Stimulated activated CD8-positive, alpha-beta memory T cell treated with anti-CD3 and anti-CD28 coated beads, Interleukin-15, amount 100 ng/mL, for 4 hours (primary cell): ENCODE measurements at places on chromosomes 2 and 18.

DNA sequence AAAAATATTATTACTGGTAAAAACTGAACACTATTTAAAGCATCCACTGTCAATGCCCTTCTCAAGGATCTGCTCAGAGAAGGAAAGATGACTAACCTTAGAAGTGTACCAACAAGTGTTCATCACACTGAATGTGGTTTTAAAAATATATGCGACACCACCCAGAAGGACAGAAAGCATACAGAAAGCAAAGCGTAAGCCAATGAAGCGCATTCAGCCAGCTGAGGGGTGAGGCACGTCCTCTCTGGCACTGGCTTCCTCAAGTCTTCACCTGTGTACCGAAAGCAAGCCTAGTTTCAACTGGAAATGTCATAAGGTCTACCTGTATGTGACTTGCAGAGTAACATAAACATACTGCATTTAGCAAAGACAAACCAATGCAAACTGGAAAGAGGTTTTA, 88.8 kb downstream of the PSMG2 start:
- no peak for DNase-seq

- no peak for DNase-seq
Measured at GRCh38 chr2:172196768-172197431, 94.2 kb upstream of the DLX2 start.

- no peak for DNase-seq
Measured at GRCh38 chr2:149438330-149438960, 108.1 kb downstream of the LYPD6 start.

DNA sequence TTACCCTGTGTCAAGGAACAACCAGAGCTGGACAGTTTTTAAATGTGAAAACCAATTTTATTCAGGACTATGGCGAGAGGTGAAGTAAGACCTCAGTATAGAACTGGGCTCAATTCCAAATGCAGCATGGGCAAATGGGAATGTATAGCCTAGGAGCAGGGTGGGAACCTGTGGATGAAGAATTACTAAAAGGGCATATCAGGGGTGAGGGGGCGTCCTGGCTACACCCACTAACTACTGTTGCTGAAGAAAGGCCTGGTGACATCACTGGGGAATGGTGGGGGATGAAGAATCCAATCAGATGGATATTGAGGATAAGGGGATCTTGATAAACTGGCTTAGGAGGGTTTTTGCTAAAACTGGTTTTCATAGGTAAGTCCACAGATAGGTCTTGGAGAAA, 27.3 kb upstream of the IL37 start:
- no peak for DNase-seq

DNA sequence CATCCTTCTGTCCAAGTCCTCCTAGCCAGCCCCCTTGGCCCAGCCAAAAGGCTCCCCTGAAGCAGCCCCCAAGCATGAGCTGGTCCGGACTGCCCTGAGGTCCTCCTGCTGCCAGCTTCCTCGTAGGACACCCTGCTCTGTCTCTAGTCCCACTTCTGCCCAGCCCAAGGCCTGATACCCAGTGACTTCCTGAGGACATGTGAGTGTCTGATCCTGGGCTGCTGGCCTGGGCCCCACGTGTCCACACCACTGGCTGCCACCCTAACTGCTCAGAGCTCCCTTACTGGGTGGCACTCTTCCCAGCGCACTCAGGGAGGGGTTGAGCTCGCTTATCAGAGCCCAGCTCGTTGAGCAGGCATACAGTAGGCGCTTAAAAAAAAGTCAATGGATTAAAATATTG, 34.4 kb upstream of the PDIA6 start:
- DNase-seq: no peak

DNA sequence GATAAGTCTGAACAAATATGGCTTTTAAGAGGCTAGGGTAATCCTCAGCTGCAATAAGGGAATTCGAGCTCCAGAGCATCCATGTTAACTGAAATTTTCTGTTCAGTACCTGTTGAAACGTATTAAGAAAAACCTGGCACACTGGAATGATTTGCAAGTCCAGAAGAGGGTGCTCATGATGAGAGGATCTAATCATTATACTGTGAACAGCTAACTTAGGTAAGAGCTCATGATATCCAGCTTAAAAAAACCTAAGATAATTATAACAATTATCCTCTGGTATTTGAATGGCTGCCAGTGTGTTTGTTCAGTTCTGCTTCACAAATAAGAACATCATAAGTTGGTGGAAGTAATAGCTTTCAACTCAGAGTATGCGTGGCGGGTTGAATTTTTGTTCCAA, 1118.3 kb upstream of the DDX18 start:
- no peak for DNase-seq

DNA sequence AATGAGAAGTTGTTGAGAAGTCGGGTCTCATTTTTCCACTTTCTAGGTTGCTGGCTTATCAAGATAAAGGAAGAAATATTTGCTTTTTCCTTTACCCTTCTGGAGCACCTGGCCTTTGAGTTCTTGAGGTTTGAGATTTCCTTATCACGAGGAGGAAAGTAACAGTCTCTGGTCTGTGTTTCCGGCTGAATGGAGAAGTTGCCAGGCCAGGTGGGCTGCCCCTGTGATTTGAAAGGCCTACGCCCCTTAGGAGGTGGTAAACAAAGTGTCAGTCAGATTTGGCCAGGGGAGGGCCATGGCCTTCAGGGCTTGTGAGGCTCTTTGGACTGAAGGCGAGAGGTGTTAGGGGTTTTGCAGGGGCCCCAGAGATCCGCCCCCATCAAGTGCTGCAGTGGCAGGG, 156.7 kb upstream of the HAAO start:
- DNase-seq: no peak

- no peak for DNase-seq
Measured at GRCh38 chr2:158994920-158995676, 26.7 kb downstream of the TANC1 start.

DNA sequence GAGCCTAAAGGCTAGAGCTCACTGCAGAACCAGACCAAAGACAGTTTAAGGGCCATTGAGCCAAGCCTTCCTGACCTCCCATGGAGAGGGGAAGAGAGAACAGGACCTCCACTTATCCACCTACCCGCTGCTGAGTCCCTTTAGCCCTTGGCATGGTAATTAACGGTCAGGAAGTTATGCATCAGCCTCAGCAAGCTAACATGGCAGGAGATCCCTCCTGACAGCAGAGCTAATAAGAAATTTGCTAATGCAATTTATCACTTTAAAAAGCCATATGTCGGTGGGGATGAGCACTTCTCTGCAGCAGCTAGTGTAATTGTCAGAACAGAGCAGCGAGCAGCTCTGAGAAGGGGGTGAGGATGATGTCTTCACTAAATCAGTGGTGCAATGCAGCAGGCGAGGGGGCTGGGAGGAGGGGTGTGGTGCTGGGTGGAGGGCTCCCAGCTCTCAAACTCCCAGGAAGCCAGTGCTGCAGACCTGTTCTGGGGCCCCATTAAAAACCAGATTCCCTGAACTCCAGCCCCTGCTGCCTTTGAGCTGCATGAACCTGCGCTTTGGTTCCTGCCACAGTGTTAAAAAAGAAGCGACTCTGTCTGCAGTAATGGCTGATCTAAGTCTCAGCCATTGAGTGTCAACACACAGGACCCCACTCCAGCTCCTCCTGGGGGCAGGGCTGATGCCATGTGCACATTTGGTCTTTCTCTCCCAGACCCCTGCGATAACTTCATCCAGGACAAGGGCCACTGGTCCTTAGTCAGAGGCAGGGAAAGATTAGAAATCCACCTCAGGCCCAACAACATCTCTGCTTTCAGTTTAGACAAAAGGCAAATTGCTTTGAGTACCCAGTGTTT, 84.2 kb upstream of the STPG4 start:
- no peak for DNase-seq

DNA sequence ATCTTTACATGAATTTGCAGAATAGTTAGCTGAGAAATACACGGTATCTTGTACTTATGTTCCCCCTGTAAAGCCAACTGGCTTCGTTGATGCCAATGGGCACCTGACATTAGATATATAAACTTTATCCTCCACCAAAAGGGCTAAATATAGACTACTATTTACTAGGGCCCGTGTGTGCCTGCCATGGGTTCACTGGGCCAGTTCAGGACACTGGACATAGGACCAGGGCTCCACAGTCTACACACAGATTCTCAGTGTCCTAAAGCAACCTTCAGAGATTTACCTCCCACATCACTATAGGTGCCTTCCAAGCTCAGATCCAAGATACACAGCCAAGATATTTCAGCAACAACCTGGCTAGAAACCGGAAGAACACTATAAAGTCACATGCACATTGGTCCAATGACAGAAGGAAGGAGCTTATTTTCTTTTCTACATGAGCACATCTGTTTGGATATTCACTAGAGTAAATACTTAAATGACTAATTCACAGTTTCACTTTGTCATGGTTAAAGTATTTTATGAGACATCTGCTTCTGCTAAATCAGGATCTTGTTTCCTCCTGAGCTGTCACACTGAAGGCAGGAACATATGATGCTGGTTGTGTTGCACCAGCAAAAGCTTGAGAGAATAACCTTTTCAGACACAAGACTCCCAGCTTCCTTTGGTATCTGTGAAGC, 95.1 kb downstream of the MYO5B start:
- no peak for DNase-seq

DNA sequence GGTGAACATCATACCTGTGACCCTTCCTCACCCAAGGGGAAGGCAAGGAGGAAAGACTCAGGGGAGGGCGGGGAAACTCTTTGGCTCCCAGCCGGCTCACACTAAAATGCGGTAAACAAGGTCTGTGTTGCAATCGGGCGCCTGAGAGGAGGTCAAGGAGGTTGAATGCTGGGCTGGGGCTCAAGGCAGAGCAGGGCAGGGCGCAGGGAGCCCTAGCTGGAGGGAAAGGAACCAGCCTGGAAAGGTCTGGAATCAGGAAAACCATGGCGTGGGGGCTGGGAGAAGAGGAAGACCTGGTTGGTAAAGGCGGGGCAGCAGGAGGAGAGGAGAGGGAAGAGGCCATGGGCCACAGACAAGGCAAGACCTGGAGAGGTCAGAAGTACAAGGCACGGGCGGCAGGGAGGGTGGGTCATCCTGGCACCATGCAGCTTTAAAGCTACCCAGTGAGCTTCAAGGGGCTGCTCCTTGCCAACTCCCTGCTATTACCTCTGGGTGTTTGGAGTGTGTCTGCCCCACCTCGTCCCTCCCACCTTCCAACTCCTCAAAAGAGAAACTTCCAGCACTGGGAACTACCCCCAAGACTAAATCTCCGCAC, 4.8 kb upstream of the TMEM37 start:
- no peak for DNase-seq

DNA sequence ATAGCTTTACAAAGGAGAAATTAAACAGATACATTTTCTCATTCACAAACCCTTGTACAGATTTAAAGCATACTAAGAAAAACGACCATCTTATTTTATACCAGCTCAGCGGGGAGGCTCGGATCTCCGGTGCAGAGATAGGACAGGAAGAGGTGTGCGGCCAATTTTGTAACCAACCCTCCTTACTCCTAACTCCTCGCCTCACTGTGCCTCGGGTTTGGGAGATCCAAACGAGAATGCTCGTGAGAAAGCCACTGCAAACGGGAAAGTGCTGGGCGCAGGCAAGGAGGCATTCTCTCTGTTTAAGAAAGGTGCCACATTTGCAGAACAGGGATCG, 1.2 kb downstream of the KDSR start:
- DNase-seq: no peak

GRCh38 chr18:48835119-48835518, 115.6 kb downstream of the SMAD7 start:
- DNase-seq: no peak

DNA sequence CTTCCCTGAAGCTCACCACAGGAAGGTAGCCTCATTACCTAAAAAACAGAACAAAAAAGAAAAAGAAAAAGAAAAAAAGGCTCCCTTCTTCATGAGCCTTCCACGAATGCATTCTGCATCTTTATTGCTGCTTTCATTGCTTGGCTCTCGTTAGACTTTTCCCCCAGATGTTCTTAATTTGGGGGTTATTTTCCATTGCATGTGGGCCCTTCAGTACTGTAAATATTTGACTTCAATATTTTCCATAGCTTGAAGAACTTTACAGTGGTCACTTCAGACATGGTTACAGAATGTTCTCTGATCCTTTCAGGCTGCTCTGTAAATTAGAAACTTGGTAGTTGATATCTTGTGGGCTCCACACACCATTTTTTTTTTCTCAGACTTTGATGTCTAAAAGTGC, 65.6 kb upstream of the COPS8 start:
- no peak for DNase-seq

DNA sequence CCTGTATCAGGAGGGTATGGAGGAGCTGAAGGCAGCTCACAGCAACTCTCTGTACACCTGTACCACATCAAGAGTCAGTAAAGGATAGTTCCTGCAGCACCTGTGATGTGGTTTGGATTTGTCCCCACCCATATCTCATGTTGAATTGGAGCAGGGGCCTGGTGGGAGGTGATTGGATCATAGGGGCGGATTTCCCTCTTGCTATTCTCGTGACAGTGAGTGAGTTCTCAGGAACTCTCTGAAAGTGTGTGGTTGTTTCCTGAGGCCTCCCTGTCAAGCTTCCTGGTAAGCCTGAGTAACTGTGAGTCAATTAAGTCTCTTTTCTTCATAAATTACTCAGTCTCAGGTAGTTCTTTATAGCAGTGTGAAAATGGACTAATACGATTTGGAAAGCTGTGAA, 28.9 kb downstream of the OSBPL1A start:
- no peak for DNase-seq

- DNase-seq: no peak
Measured at GRCh38 chr2:99495115-99495860, 5.5 kb upstream of the REV1 start.

DNA sequence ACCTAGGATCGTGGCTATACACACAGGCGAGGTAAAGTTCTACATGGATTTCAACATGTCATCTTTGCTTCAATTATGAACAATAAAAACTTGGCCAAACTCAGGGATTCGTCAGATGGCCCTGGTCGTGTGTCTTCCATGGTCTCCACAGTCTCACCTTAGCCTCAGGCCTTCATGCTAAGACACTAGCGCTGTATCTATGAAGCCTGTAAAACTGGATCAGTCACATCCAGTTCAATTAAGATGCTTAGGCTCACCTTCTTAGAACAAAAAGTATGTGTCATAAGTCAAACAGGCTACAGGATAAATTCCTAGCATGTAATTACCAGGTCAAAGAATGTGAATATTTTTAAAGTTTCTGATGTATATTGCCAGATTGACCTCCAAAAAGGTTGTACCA, 113.7 kb upstream of the NRP2 start:
- no peak for DNase-seq

- no peak for DNase-seq
Measured at GRCh38 chr2:172736424-172737174, 954 bp downstream of the RAPGEF4 start.

DNA sequence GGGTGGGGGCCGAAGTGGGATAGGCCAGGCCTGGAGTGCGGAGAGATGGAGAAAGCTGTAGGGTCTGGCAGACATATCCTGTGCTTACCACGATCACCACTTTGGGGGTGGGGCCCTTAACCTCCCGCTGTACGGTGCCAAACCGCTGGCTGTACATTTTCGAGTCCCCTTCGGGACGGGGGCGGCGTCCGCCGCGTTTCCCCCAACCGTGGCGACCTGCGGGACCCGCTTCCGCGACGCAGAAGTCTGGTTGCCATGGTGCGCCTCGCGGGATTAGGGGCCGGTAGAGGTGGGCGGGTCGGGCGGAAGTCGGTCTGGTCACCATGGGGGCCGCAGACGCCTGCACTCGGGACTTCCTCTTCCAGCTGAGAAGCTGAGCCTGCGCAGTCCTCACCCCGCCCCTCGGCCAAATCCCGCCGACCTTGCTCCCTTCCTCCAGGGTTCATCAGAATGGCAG, at the start of gene CFAP53:
Gene CFAP53, minus strand, starts transcription at position 248 of the 457 bp plus-strand sequence. Its CDS starts 91 bp downstream, at position 157.
- DNase-seq: peak; percentile 78

GRCh38 chr2:122707224-122707824, 951.9 kb downstream of the TSN start:
- no peak for DNase-seq

GRCh38 chr2:235606004-235606715, 112.3 kb downstream of the AGAP1 start:
- no peak for DNase-seq

GRCh38 chr2:175432793-175433192, 251.3 kb upstream of the ATP5MC3 start:
- no peak for DNase-seq

- no peak for DNase-seq
Measured at GRCh38 chr2:186862869-186863709, 14.1 kb upstream of the ZSWIM2 start.
